MCF 10A (cell line): ENCODE measurements at places on chromosomes 4 and X.

- no peak for DNase-seq
Measured at GRCh38 chr4:183517194-183517593, 12.3 kb downstream of the ING2 start.

- DNase-seq = no peak
Measured at GRCh38 chr4:24840362-24840761, 45.0 kb downstream of the SOD3 start.

DNA sequence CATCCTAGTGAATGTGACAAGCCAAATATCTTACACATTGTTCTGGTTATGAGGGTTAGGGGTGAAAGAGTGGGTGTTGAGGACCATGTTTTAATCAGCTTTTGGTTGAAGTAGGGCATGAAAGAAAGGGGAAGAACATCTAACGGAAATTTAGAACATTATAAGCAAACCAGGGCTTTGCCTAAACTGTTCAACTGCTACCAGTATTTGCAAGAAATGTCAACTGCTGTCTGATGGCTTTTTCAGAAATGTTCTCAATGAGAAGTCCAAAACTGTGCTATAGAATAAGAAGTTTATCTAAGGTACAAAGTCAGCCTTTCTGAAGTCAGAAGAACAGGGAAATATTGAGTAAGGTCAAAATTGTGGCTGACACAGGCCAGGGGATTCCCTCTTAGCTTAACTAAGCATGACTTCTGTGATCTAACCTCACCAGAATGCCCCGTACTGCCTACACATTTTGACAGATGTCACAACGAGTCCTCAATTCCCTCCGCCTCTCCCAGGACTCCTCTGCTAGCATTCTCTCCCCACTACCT lies 67.1 kb downstream of the DTHD1 start:
- no peak for DNase-seq

- DNase-seq = no peak
Measured at GRCh38 chr4:4712800-4713528, 146.5 kb upstream of the MSX1 start.

GRCh38 chr4:152663203-152664066 lies 16.4 kb downstream of the TMEM154 start:
- DNase-seq = no peak

GRCh38 chr4:151173871-151174270 lies 74.4 kb downstream of the RPS3A start:
- no peak for DNase-seq

DNA sequence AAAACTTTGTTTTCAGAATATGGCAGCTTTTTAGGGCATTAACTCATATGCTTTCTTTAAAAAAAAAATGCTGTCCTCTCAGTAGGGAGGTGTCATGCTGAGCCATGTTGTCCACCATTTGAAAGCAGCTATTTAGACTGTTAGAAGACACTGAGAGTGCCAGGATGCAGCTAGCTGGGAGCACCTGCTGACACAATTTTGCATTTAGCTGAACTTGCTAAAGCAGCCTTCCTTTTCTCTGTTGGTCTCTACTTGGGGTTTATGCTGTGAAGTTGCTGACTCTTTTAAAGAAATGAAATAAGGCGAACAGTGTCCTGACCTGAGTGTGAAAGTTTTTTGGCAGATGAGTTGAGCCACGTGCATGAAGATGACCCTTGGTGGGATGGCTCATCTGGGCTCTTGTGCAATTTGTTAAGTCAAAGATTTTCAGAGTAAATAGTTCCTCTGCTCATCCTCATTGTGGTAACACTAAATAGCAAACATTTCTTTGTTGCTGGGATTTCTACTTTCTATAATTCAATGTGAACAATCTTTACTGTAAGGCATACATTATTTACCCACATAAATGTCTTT lies 64.5 kb downstream of the CDS1 start:
- DNase-seq = no peak

DNA sequence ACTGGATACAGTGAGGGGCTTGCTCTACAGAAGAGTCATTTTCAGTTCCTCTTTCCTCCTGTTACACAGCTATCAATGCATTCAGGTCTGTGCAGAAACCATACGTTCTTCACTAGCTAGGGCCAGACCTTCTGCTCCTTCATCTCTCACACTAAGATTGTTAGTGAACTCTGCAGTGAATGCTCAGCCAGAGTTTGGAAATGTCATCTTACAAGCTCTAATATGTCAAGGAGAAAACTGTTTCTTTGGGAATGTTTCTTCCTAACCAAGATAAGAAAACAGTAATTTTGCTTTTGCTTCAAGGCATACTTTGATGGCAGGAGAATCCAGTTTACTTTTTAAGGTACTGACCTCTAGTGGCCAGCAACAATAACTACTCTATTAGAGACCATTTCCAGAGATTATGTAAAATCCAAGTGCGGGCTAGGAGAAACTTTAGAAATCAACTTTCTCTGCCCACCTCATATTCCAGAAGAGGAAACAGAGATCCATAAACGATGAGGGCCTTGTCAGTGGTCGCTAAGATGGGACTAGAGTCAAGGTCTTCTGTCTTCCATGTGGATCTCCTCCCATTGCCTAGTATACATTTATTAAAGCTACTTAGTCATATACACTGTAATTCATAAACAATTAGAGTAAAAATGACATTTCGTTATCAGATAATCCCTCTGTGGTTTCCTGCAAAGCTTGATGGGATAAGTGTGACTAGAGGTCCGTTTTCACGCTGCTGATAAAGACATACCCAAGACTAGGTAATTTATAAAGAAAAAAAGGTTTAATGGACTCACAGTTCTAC lies 12.1 kb upstream of the CC2D2A start:
- DNase-seq = peak; percentile 44

GRCh38 chr4:105679186-105679585 lies 29.3 kb downstream of the INTS12 start:
- peak; percentile 17 for DNase-seq

- DNase-seq = no peak
Measured at GRCh38 chr4:42344309-42344708, 53.0 kb upstream of the SHISA3 start.

- no peak for DNase-seq
Measured at GRCh38 chr4:153488006-153488891, 22.1 kb downstream of the TMEM131L start.

DNA sequence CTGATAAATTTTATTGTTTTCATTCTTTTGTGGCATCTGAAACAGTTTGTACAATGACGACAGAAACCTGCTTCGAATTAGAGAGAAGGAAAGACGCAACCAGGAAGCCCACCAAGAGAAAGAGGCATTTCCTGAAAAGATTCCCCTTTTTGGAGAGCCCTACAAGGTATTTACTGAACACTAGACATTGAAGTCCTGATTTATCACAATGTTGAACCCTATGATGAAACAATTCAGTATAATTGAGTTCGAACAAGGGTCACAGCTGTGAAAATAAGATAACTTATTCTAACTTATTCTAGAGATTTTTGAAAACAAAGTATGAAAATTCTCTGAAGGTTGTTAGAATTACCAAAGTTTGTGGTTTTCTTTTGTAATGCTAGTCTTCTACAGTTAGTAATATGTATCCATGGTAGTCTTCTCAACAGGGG lies 111.3 kb downstream of the AFF1 start:
- DNase-seq = no peak

DNA sequence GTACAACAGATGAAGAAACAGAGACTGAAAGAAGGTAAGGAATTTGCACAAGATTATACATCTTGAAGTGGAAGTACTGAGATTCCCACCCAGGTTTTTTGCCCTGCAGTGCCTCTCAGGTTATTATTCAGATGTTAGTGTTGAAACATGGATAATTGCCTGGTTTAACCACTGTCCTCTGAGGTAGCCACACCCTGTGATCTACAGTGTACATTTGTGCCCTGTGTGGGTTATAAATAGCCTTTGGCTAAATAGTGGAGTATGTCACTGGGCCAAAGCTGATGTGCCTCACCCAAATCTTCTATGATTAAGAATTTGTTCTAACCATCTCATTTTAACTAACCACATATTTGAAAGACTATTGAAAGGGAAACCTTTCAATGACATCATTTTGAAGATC lies 5.4 kb upstream of the ASB5 start:
- peak; percentile 65 for DNase-seq

GRCh38 chr4:24236532-24236931 lies 346.7 kb upstream of the PPARGC1A start:
- peak; percentile 54 for DNase-seq

DNA sequence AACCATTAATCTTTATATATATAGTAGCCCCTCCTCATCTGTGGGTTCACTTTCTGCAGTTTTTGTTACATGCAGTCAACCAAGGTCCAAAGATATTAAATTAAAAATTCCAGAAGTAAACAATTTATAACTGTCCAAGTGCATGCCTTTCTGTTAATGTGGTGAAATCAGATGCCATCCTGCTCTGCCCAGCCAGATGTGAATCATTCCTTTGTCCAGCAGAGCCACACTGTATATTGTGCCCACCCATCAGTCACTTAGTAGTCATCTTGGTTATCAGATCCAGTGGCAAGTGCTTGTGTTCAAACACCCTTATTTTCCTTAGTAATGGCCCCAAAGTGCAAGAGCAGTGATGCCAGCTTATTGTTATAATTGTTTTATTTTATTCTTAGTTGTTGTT lies 17.2 kb upstream of the PRDM5 start:
- no peak for DNase-seq

DNA sequence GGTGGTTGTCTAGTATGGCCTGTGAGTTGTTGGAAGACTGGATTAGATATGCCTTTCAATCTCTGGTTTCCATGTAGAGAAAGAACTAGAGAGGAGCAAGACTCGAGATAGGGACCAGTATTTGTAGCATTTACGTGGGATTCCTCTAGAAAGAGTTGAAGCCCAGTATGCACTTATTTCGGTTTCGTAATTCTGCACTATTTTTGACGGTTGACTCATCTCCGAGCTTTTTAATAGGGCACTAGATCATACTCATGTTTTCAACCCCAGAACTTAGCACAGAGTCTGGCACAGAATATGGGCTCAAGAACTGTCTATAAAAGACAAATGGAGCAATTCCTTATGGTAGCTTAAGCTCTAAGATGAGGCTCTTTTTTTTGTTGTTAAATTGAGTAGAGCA lies 15.7 kb downstream of the HELT start:
- peak; percentile 81 for DNase-seq

DNA sequence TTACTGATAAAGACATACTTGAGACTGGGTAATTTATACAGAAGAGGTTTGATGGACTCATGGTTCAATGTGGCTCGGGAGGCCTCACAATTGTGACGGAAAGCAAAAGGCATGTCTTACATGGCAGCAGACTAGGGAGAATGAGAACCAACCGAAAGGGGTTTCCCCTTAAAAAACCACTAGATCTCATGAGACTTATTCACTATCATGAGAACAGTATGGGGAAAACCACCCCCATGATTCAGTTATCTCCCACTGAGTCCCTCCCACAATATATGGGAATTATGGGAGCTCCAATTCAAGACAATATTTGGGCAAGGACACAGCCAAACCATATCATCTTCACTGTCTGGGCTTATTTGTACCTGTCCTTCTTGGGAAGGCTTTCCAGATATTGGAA lies 22.8 kb upstream of the MUC7 start:
- no peak for DNase-seq

- peak; percentile 70 for DNase-seq
Measured at GRCh38 chr4:173257732-173258717, 76.1 kb downstream of the HMGB2 start.

DNA sequence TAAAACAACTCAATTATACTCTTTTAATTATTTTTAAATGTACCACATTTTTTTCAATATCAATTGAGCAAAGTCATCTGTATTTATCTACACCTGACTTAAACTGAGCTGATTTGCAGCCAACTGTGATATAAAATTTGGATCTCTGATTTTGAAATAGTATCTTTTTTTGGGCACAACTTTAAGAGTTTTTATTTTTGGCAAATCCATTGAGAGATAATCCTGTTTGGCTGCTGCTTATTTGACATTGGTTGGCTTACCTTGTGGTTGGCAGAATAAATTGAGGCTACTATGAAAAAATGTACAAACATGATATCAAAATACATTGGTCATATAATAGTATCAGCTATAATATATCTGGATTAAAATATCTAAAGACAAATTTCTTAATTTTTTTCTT lies 656.0 kb upstream of the NDST4 start:
- no peak for DNase-seq

DNA sequence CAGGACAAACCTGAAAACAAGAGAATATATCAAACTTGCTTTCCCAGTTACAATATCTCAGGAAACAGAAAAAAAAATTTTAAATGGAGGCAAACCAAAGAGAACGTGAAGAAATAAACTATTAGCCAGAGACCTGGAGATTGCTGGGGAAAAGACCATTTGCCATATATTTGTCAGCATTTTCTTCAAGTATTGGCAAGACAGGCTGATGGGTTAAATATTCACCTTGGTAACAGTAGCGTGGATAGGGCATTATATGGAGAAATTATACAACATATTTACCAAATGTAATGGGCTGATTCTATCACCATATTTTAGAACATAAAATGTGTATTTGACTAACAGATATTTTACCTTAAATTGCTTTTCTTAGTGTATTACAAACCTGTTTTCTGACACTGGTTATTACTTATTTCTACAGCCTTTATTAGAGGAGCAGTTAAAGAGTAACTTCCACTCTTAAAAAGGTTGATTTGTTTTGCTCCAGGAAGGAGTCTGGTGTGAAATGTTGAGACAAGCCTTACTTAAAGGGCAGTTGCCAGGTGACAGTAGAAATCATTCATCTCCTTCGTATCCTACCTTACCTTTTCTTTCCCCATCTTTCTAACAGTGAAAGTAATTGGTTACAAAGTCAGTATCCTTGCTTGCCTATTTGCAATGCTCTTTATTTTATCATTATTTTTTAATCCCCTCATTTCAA lies 575.5 kb downstream of the GBA3 start:
- no peak for DNase-seq

- peak; percentile 56 for DNase-seq
Measured at GRCh38 chrX:114344756-114345349, 239.0 kb upstream of the HTR2C start.

DNA sequence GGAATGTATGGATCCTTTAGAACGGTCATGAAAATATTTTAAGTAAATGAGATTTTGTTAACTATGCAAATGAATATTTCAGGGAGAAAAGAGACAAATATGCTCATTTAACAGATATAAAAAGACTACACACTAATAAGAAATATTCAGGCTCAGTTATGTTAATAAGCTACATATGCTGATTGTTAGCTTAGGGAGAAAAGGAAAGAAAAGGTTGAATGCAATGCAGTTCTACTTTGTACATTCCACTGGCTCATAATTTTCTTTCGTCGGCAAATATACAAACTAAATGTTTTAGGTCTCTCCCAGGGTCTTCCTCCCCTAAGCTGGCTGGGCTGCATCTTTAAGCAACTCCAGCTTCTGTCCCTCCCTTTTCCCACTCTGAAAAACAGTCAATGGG lies 2.7 kb upstream of the RTL3 start:
- DNase-seq = no peak
